Uterine smooth muscle cell (primary cell): ENCODE measurements at places on chromosomes 3 and 15. TPM values are rescaled to one million over a fixed set of nuclear protein-coding genes. Genes with fewer than 3 reads are reported as not detected.

The P2RY1 gene
- 0.75 and 1.1 TPM in 2 replicates for total RNA-seq

The BMF gene
- total RNA-seq: 2.4 and 3.1 TPM in 2 replicates

The NR1I2 gene
- total RNA-seq: 0.12 TPM in 1 of 2 replicates, not detected in the other

The RBSN gene
- 29.0 and 30.4 TPM in 2 replicates for total RNA-seq

The KCNMB3 gene
- total RNA-seq: 1.2 and 1.5 TPM in 2 replicates

The DHX30 gene
- 60.2 and 83.8 TPM in 2 replicates for total RNA-seq

The RCCD1 gene
- total RNA-seq: 18.3 and 19.1 TPM in 2 replicates

The PFKFB4 gene
- total RNA-seq: 9.2 and 14.4 TPM in 2 replicates
